ENCODE measurements at places on chromosomes 1 and 21.

GRCh38 chr1:226029093-226029496 is 30.0 kb upstream of the SDE2 start:
- no peak for DNase-seq

DNA sequence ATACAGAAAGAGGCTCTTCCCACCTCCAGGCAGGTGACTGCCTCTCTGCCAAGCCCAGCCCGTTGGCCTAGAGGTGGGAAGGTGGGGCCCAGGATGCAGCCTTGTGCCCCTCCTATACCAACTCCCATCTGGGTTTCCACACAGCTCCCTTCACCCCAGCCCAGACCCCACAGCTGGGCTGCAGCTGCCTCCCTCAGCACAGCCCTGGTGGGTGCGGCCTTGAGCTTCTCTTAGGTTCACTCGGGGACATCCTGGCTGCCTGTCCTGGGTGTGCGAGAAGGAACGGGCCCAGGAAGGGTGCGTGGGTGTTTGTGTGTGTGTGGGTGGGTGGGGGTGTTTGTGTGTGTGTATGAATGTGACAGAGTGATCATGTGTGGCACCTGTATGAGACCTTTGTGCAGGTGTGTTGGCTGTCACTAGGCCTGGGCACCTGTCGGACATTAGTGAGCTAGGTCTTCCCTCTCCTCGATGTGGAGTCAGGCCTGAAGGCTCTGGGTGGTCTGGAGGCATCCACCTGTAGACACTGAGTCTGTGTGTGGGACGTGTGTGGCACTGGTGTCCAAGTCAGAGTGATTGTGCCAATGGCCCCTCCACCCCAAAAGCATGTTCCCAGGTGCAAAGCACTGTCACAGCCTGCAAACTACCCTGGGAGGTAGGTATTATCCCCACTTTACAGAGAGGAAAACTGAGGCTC is 30.7 kb downstream of the FOXO6 start:
- DNase-seq: peak; percentile 90

DNA sequence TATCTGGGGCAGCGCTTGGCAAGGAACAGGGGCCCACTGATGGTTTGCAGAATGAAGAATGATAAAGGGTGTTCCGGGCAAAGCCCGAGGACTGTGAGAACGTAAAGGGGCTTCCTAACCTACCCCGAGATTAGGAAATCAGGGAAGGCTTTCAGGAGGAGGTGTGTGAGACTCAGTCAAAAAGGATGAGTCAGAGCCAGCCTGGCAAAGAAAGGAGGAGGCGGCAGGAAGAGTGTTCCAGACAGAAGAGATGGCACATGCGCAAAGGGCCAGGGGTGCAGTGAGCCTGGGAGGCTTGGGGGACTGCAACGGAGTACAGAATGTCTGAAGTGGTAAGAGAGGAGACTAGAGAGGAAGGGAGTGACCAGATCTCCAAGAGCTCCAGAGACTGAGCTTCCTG is 70.3 kb downstream of the RAP1GAP start:
- DNase-seq: no peak

DNA sequence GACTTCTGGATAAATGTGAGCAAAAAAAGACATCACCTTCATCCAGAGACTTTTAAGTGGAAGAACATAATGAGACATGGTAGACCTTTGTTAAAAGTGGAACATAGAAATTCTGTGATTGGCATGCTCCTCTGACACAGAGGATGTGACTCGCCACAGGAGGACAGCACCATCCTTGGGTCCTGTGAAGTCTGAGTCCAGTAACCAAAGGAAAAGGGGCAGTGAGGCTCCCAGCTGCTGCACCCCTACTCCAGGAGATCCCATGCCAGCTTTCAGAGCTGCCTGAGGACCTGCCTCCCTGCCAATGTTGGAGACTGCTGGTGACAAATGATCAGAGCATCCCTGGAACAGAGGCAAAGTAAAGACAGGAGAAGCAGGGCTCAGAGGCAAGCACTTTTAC is 136.2 kb downstream of the BRINP2 start:
- no peak for DNase-seq
